CD8-positive, alpha-beta memory T cell (primary cell): ENCODE measurements at places on chromosomes 5 and 9.

- DNase-seq: no peak
Measured at GRCh38 chr9:83469722-83470121, 68.5 kb downstream of the FRMD3 start.

DNA sequence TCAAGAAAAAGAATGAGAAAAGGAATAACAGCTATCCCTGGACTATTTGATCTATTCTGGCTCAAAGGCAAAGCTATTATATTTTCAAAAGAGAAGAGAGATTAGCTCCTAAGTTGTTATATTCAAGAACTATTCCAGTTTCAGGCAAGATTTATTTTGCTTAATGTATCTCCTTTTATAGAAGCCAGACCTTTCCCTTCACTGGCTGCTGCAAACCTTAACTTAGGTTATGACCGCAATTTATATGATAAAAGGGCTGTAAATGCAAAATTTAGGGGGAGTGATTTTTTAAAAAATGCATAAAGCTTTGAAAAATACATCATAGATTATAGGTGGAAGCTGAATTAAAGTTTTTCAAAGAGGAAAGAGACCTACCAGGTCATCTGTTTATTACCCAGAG, 97.8 kb downstream of the FBXL7 start:
- DNase-seq: no peak

DNA sequence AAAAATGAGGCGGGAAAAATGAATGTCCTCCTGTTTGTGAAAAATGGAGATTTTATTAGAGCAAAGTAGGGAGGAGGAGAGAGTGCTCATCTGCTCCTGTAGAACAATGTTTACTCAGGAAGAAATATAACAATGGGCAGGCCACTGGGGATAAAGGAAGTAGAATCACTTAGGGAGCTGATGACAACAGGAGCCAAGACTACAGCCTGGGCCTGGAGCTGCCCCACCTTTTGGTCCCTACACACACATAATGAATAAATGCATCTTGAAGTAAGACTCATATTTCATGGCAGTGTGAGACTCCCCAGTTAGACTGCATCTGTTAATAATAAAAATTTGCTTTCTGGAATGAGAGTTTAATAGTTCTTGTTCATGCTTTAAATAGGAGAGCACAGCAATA, 1939.8 kb downstream of the EFNA5 start:
- no peak for DNase-seq

- DNase-seq: no peak
Measured at GRCh38 chr9:72396247-72397091, 31.5 kb upstream of the ZFAND5 start.

GRCh38 chr5:9596171-9596780, 33.9 kb downstream of the TAS2R1 start:
- no peak for DNase-seq

GRCh38 chr9:130579738-130580463, 524 bp downstream of the FUBP3 start:
- no peak for DNase-seq

DNA sequence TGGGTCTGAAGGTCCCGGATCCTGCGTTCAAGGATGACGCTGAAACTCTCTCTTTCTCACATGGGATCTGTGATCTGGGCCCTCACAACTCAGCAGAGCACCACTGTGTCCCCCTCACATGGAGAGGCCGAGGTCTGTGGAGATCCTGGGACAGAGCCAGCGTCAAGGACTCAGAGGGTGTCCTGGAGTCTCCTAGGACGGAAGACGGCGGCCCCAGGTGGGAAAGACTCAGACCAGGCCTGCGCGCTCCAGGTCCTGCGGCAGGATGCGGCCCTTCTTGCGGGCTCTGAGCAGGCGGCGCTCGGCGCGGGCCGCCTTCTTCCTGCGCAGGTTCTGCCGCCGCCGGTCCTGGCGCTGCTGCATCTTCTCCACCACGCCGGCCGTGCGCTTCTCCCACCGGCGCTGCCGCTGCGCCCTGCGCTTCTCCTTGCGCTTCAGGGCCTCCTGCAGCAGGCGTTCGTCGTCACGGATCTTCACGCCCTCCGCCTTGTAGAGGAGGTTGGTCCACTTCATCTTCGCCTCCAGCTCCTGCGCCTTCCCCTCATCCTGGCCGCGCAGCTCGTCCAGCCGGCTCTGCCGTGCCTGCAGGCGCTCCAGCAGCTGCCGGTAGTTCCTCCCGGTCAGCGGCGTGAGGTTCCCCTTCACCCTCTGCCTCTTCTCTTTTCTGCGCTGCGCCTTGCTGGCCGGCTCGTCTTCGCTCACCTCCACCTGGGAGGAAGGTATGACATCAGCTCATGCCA, 4.2 kb downstream of the SURF6 start:
- no peak for DNase-seq

DNA sequence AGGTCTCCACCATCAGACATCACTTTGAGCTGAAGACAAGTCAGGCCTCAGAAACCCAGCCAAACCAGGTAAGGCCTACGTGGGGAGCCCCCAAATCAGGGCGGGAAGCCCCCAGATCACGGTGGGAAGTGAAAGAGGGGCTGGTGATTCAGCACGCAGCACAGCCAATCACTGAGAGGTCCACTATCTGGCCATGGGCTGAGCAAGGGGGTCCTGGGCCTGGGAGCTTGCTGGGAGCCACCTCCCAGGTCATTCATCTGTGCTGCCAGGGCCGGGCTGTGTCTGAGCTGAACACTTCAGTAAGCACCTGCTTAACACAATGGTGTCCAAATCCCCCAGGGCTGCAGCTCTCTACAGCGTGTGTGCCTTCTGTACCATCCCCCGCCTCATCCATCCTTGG, 15.5 kb downstream of the MED10 start:
- no peak for DNase-seq

DNA sequence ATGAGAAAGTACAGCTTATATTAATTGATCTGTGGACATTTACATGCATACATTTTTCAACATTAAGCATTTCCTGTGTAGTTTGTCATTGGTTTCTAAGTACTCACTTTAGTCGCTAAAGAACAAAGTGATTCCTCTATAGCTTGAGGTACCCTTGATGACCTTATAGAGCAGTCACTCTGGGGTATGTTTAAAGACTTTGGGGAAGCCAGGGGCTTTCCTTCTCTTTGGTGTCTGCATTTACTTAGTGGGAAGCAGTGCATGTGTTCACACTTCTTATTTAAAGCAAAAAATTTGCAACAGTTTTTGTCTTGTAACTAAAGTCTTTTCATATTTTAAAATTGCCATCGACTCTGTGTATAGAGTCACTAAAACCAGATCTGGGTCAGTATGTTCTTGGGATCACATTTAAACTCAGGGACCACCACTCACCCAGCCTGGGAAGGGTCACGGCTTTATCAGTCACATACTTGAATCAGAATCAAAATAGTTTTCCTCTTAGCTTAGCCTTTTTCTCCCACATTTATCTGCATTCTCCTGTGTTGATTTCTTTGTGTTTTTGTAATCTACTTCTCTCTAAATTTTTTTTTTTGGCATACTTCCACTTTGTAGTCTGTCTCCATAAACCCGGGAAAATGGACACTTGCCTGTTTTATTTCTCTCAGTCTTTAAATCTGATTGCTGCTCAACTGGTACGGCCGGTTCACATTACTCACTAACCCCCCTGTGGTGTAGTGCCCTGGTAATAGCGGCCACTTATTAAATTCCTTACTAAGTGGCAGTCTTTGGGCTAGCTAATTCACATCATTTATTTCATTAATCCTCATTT, 143.9 kb upstream of the FBN2 start:
- no peak for DNase-seq

GRCh38 chr5:57817001-57817453, 334.4 kb upstream of the ACTBL2 start:
- no peak for DNase-seq

DNA sequence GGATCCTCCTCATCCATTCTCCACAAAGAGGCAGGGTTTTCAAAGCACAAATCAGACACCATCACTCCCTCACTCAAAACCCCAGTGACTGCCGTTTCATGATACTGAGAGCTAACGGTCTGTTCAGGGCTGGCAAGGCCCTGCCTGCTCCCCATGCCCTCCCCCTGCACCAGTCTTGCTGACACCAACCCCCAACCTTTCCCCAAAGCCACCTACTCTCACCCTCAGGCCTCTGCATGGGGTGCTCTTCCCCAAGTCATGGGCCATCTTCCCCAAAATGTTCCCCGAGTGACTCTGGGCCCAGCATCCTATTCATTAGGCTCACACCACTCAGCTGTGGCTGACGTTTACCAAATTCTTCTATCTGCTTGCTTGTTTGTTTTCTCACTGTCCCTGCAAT, 21.7 kb upstream of the OLFM1 start:
- DNase-seq: no peak

- DNase-seq: no peak
Measured at GRCh38 chr9:134707731-134708671, 66.4 kb downstream of the COL5A1 start.

GRCh38 chr9:34577400-34578240, 11.9 kb downstream of the CNTFR start:
- no peak for DNase-seq

GRCh38 chr5:142924135-142924883, 154.1 kb downstream of the ARHGAP26 start:
- no peak for DNase-seq

DNA sequence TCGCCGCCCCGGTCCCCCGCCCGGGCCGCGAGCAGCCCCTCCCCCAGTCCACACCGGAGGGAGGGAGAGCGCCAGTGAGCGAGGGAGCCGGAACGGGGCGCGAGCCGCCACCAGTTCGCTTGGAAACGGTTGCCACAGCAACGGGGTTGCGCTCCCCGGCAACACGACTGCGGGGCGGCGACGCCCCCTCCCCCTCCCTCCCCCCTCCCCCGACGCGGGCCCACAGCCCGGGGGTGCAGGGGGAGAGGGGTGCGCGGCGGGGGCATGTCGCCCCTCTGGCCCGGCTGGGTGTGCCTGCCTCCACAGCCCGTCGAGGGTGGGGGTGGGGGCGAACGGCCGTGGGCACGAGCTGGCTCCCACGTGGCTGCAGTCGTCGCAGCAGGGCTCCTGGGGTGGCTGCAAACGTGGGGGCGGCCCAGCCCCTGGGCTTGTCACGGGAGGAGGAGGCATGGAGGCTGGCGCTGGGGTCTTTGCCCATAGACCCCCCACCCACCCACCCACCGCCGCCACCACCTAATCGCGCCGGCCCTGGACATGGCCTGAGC, 524 bp downstream of the PRR7 start:
- peak; percentile 85 for DNase-seq

- DNase-seq: no peak
Measured at GRCh38 chr9:12819436-12820185, 44.8 kb downstream of the LURAP1L start.

DNA sequence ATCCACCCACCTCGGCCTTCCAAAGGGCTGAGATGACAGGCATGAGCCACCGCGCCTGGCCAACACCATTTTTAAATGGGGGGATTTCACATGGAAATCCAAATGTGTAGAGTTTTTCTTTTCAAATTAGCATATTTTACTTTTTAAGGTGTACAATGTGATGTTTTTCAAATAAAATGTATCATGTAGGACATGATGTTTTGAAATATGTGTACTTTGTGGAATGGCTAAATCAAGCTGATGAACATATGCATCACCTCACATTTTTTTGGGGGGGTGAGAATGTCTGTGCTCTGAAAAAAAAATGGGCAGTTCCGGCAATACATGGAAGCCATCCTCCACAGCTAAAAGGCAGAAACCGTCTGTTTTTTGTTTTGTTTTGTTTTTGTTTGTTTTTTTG, 3.4 kb upstream of the FAF2 start:
- no peak for DNase-seq

DNA sequence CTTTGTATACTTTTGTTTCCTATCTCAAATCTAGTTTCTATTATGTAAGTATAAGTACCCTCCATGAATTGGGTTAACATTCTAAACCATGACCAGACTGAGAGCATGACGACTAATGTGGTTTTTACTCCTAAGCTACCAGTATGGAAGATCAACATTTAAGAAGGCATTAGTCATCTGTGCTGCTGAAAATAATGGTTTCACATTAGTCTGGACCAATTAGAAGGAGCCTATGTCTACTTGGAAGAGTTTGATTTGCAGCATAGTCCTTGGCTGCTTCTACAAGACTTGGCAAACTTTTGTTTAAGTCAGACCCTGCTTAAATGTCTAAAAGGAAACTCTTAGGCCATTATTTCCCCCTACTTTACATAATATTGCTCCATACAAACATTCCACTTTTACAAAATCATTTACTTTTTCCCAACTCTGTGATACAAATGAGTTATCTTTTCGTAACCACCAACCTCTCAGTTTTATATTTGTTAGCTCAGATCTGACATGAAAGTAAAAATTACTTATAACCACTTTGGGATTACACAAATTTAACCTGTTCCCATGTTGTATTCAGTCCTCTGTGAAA, 186.7 kb downstream of the COMMD10 start:
- DNase-seq: no peak
